MCF 10A (cell line): ENCODE measurements at places on chromosomes 16 and 17. TPM values are rescaled to one million over a fixed set of nuclear protein-coding genes. Genes with fewer than 3 reads are reported as not detected.
A peak's percentile ranks its signal among the peaks of the same experiment; 100 is the strongest.

C17orf75 gene
- total RNA-seq, result 11.5 and 18.1 TPM in 2 replicates

G6PC1 gene
- not detected in 2 replicates for total RNA-seq

LAT gene
- 4.4 and 4.8 TPM in 2 replicates for total RNA-seq

BRICD5 gene
- 4.6 and 5.2 TPM in 2 replicates for total RNA-seq

NPTX1 gene
- total RNA-seq, result not detected in 2 replicates

HAP1 gene
- total RNA-seq, result 0.37 and 0.49 TPM in 2 replicates

GDPD1 gene
- total RNA-seq, result 2.2 and 2.9 TPM in 2 replicates

KCNH4 gene
- total RNA-seq, result not detected in 2 replicates

- no peak for DNase-seq
Observed at GRCh38 chr17:21061971-21062526, 19.2 kb upstream of the USP22 start.

DNA sequence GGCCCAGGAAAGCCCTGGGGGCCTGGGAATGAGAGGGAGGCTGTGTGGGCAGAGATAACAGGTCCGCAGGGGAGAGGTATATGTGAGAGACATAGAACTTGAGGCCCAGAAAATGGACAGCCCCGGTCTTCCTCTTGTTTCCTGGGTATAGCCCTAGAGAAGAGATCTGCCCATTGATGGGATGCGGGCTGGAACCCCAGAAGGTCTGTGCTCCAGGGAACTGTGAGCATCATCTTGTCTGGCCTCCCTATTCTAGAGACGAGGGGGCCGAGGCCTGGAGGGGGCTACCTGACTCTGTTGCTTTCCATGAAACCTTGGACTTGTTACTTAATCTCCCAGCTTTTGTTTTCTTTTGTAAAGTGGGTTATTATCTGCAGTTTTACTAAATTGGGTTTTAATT lies 53.9 kb downstream of the NKD1 start:
- no peak for DNase-seq

DNA sequence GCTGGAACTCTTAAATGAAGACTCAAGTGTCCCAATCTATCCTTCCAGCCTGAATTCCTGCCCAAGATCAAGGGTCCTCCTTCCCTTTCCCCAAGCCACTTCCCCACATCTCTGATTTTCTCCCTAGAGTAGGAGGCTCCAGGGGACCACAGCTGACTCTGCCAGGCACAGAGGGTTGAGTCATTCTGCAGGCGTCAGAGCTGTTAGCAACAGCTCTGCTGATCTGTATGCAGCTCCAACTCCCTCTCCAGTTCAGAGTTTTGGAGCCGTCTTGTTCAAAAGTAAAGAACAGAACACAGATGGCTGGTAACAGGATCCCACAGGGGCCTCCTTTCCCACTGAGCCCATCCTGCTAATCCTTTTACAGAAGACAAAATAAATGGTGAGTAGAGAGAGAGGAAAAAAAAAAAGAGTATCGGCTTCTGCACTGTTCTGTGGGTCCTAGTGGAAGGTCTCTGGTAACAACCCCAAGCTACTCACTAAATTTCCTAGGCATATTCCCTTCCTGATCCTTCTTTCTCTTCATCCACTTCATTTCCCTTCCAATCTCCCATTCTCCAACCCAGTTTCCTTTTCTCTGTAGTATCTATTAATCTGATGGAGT lies 13.4 kb upstream of the TAOK1 start:
- DNase-seq, result peak; percentile 63

GRCh38 chr16:31407406-31407805 lies 14.3 kb downstream of the ITGAD start:
- no peak for DNase-seq

DNA sequence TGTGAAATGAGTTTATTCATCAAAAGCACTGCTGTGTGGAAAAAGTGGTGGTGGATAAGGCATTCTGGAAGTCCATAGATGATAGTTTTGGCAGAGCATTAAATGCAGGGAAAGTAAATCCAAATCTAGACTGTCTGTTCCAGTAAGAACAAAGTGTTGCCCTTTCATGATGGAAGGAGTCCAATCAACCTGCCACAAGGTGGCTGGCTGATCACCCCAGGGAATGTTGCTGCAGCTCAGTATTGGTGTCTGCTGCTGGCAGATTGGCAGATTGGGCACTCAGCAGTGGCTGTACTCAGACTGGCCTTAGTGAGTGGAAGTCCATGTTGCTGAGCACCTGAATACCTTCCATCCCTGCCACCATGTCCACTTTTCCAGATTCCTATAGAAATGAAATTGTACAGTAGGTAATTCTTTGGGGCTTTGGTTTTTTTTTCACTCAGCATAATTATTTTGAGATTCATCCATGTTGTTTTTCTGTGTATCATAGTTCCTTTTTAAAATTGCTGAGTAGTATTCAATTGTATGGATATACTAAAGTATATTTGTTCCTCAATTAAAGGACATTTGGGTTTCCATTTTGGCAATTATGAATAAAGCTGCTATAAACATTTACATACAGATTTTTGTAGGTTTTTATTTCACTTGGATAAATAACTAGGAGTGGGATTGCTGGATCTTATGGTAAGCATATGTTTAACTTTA lies 14.3 kb downstream of the DYNLL2 start:
- DNase-seq, result no peak

- no peak for DNase-seq
Observed at GRCh38 chr16:4814542-4815173, 12.2 kb upstream of the ROGDI start.

DNA sequence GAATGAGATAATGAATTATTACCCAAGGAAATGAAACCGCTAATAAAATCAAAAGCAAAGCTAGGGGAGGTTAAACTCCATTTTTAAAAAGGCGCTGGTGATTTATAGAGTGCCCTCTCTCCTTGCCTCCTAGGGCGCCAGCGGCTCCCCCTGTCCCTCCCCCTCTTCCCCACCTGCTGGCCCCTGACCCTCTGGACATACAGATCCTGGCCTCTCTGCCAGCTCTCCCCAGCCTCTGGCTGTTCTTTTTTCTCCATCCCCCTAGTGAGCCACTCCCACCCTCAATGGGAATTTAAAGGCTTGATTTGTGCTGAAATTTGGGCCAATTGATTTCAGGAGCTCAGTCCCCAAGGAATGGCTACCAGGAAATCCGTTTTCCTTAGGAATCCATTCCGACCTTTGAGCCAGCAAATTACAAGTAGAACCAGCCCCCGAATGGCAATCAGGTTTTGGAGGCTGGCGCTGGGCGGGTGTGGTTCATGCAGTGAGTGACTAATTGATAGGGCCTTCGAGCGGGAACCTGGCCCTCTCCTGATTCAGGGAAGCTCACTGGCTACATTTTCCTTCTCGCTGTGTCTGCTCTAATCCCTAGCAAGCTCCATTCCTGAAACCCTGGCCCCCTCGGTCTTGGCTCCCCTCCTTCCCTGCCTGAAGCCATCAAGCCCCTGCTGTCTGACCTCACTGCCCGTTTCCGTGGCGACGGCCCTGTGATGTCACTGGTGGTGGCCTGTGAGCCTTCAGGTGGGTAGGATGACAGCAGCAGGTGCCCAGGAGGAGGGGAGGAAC lies 141.9 kb upstream of the SDK2 start:
- DNase-seq, result no peak

GRCh38 chr17:2396192-2396567 lies 4.7 kb downstream of the MNT start:
- no peak for DNase-seq

DNA sequence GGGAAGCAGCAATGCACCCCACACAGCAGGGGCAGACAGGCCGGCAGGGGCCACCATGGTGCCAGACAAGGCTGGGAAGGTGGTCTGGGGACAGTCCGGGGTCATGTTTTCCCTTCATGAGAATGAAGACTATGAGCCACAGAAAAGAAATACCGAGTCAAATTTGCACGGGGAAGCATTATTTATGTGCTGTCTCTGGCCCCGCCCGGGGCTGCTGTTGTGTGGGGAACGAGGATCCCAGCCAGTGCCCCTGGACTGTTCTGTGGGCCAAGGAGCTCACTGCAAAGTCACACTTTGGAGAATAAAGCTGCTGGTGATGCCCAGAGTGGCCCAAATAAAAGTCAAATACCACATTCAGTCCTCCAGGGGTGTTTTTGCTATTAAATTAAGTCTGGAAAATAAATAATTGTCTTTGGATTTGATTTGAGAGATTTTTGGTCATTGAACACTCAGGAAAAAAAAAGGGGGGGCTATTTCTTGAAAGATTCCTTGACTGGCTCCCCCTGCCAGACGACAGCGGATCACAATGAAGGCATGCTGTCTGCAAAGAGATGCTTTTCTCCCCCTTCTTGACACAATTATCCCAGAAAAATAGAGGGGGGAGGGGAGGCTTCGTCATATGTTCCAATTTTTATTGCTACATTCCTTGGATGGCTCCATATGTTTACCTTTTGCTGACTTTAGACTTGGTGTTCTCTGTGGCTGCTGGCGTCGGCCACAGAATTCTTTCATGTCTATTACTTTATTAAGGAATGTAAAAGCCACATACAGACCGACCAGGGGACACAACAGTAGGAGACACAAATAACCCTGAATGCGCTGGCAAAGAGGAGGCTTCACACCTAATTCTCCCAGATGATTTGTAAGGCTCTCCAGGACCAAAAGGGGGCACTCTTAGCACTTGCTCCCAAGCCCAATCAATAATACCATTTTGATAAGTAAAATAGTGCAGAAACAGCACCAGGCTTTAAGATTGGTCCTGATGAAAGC lies 27.1 kb upstream of the ANKFN1 start:
- DNase-seq, result peak; percentile 77

DNA sequence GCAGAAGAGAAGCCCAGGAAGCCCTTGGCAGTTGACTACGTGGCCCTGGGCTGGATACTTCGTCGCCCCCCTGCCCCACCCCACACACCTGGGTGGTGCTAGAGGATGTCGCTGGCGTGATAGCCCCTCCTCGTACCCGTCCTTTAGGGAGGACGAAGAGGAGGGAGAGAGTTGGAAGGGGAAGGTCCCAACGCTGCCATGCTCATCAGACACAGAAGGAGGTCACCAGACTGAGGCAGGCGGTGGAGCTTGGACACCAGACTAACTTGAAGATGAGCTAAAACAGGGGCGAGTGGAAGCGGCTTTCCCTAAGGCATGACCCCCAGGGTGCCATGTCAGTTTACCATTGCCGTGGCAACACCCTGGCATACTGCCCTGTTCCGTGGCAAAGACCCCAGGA lies 11.0 kb downstream of the AIPL1 start:
- no peak for DNase-seq

DNA sequence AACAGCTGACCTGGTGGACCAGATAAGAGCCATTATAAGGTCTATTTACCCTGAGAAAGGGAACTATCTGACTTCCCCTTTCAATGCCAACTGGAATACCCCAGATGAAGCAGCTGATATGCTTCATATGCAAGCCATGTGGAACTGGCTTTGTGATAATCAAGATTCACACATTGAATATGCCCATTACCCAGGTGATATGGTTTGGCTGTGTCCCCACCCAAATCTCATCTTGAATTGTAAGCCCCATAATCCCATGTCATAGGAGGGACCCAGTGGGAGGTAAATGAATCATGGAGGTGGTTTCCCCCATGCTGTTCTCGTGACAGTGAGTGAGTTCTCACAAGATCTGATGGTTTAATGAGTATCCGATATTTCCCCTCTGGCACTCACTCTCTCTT lies 42.1 kb downstream of the IKZF3 start:
- no peak for DNase-seq

DNA sequence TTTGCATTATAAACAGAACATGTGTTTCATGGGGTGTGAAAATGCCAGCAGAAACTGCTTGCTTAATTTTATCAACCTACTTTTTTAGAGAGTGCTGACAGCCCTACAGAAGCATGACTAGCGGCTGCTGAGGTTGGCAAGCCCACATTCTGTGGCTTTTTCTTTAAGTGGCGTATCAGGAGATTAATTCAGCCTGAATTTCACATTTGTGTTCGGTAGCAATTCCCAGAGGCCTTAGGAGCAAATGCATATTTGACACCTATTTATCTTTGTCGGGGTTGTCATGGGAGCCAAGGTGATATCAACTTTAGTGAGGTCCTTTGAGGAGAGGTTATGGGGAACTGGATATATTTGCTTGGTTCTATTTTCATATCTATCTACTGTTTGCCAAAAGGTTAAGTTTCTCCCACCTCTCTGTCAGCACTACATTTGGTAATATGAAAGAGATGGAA lies 140.9 kb downstream of the KCNJ2 start:
- DNase-seq, result no peak

- DNase-seq, result peak; percentile 90
Observed at GRCh38 chr16:73735018-73735417, 561.6 kb upstream of the PSMD7 start.

DNA sequence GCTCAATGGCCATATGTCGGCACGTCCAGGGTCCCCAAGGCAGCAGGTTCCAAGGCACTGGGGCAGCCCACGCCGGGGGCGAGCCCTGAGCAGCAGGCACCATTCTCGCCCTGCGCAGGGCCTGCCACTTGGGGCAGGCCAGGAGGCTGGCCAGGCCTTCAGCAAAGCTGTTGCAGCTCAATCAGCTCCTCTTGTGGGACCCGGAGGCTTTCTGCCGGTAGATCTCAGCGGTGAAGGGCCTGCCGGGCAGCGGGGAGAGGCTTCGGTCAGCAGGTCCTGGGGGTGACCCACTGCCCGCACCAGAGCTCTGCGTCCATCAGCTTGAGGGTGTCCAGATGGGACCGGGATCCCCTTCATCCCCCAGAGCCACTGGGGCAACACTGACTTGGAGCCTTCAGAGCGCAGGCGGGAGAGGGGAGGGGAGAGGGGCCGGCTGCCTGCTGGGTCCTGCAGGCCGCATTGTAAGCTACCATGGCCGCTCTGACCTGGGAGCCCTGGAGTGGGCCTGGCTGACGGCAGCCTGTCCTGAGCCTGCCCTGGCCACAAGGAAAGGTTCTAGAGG lies 9.5 kb upstream of the RASD1 start:
- DNase-seq, result no peak

- no peak for DNase-seq
Observed at GRCh38 chr16:67327743-67328142, 1.1 kb downstream of the LRRC36 start.

GRCh38 chr17:39744075-39744835 lies 6.5 kb downstream of the GRB7 start:
- no peak for DNase-seq

DNA sequence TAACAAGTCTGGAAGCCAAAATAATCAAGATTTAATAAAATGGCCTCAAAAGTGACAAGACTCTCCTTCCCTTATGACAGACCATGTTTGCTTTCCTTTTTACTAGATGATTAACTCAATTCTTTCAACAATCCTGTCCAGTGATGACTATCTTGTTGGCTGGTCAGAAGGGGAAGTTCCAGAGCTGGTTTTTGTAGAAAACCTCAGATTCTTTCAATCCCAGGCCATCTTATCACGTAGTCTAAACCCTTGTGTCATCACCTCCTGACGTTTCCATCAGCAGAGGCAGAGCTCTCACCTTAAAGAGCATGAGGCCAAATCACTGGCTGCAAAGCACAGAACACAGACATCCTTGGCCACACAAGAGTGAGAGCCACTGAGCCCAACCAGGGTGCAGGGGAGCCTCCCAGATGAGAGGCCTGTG lies 125.3 kb downstream of the ANKRD11 start:
- no peak for DNase-seq

- DNase-seq, result no peak
Observed at GRCh38 chr17:38747463-38748148, 530 bp downstream of the PCGF2 start.

- DNase-seq, result no peak
Observed at GRCh38 chr17:78617511-78618061, 40.4 kb upstream of the DNAH17 start.

- no peak for DNase-seq
Observed at GRCh38 chr16:80623376-80623775, 82.6 kb downstream of the DYNLRB2 start.
